Stimulated activated CD4-positive, alpha-beta T cell treated with anti-CD3 and anti-CD28 coated beads, TNF-alpha, amount 100 ng/mL, for 48 hours (primary cell): ENCODE measurements at places on chromosomes 11 and 22.

DNA sequence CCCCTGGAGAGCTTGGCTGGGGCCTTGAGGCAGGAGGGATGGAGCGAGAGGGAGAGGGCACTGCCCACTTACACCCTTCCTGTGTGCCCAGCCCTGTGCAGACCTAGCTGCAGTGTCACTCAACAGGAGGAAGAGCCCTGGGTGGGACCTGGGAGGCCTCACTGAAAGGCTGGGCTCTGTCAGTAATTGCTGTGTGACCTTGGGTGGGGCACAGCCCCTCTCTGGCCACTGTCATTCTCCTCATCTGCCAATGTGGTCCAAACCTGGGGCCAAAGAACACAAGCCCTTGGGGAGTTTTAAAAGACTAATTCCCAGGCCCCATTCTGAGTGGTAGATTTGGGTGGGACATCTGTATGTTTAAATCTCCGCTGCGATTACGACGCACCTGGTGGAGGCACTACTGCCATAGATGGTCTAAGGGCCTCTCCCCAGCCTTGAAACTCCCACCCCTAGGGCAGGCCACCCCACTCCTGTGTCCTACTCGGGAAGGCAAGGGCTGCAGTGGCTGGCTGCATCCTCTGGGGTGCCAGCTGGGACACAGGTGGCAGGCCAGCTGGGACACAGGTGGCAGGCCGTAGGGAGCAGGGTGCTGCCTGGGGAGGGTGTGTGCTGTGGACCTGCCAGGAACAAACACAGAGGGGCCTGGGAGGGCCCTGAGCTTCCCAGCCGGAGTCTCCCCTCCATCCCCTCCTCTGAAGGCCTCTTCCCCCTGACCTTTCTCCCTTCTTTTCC lies 12.3 kb upstream of the SOX10 start:
- DNase-seq = no peak

- no peak for DNase-seq
These were observed 308.7 kb downstream of the DCDC1 start for GRCh38 chr11:31060880-31061279.

GRCh38 chr11:72136684-72137262 lies 1.2 kb downstream of the FOLR3 start:
- DNase-seq = no peak

DNA sequence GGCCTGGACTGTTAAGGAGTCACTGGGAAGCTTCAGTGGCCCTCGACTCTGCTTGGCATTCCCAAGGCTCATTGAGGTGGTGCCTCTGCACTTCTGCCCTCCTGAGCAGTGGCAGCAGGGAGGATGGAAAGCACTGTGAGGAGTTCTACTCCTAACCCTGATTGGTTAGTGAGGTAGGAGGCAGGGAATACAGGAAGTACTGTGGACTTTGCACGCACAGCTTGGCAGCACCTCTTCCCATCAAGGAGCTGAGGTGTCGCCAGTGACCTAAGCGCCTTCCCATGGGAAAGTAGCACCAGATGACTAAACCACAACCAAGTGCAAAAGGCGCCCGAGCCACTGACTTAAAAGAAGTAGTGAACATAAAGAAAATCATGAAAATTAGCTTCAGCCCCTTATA lies 152.5 kb upstream of the CADM1 start:
- DNase-seq = no peak

DNA sequence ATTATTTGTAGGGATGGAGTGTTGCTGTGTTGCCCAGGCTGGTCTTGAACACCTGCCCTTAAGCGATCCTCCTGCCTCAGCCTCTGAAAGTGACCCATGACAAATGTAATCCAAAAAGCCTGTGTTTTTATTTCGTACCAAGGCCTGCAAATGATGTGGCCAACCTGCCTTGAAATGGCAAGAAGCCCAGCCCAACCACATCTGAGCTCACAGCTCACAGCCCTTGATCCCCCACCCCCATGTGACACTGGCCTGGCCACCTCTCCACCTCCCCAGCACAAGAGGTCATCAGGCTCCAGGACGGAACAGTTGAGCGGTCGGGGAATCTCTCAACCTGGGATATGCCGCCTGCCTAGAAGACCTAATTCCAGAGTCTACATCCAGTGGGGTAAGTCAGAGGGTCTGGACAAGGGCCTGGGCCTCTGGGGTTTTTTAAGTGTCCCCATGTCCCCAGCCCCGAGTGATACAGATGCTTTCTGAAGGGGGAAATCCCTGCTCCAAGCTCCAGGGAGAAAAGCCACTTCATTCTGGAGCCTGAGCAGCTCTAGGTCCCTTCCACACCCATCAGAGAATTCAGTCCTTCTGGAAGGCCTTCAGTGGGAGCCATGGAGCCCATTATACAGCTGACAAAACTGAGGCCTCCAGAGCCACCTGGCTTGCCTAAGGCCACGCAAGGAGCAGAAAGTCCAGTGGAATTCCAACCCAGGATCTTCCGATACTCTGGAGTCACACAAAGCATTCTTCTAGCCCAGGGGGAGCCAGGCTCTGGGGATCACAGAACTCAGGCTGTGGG lies 70.7 kb downstream of the MN1 start:
- DNase-seq = no peak

DNA sequence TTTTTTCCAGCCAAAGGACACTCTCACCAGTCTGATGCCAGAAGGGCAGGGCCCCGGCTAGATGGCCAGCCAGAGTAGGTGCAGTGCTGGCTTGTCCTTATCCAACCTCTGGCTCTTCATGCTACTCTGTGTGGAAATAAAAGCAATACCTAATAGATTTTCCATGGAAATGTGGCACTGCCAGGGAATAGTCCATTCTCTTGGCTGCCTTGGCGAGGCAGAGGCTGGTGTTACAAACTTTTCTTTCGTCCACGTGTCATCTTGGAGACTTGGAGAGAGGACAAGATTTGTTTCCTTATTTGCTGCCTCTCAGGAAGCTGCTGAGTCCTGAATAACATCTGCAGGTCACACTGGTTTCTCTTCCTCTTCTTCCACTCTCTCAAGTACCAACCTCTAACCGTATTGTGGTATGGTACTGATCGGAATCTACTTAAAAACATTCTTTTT lies 17.2 kb upstream of the C1QTNF4 start:
- no peak for DNase-seq

DNA sequence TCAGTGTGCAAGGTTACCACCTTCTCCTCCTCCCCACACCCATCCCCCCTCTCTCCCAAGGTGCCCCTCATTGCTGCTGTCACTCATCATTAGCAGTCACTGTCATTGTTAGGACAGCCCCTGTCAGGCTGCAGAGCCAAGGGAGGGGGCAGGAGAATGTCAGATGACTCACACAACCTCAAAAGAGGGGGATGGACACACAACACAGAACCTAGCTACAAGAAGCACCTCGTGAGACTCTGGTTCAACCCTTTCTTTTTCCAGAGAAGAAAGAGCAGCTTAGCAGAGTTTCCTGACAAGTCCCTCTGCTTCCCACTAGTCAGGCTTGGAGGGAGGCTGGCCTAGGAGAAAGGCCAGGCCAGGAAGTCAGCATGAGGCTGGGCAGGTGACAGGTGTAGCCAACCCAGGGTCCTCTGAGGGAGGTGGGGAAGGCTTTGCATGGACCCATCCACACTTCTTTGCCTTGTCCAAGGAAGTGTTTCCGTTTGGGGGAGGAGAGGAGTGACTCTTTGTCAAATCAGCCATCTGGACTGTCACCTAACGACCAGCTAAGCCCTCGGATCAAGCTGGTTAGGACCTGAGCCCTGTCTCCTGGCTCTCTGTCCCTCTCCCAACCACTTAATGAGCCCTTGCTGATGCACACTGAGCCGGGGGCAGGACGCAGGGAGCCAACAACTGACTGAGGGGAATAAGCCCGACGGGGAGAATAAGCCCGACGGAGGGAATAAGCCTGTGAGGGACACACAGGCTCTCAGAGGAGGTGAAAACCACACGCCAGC lies 18.3 kb downstream of the ADORA2A start:
- no peak for DNase-seq

GRCh38 chr22:19118329-19118880 lies 3.8 kb downstream of the DGCR2 start:
- no peak for DNase-seq

DNA sequence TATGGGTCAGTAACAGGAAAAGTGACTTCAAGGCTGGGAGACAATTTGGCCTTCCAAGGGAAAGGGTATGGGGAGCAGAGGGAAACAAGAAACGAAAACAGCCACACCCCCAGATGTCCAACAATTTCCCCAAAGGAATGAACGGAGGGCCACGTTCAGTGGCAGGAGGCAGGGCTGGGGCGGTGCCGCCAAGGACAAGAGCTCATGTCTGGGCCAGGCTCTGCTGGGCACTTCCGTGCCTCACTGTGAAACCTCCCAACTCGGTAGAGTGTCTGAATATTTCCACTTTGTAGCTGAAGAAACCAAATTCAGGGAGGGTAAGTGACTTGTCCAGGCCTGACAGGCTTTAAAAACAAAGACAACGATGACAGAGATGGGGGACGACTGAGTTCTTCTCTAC lies 11.9 kb downstream of the IFT27 start:
- DNase-seq = no peak

DNA sequence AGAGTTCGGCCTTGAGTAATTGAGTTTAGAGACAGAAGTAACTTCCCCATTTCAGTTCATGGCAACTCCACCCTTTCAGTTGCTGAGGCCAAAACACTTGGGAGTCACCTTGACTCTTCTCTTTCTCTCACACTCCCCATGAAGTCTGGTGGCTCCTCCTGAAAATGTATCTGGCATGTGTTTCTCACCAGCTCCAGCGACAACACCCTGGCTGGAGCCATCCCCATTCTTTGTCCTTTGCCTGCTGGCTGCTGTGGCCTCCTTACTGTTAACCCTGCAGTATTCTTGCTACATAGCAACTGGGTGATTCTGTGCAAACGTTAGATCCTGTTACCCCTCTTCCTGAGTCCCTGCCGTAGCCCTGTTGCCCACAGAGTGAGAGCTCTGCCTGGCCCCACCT lies 23.8 kb downstream of the SLC6A5 start:
- no peak for DNase-seq

GRCh38 chr22:32897400-32897799 lies 95.9 kb downstream of the TIMP3 start:
- no peak for DNase-seq

GRCh38 chr11:19829109-19829837 lies 116.6 kb downstream of the NAV2 start:
- no peak for DNase-seq

- no peak for DNase-seq
These were observed 1.9 kb downstream of the LRP4 start for GRCh38 chr11:46916286-46917108.

- no peak for DNase-seq
These were observed 111.7 kb downstream of the CD44 start for GRCh38 chr11:35250621-35251020.

- DNase-seq = no peak
These were observed 8.0 kb upstream of the CSRP3 start for GRCh38 chr11:19209617-19210370.

DNA sequence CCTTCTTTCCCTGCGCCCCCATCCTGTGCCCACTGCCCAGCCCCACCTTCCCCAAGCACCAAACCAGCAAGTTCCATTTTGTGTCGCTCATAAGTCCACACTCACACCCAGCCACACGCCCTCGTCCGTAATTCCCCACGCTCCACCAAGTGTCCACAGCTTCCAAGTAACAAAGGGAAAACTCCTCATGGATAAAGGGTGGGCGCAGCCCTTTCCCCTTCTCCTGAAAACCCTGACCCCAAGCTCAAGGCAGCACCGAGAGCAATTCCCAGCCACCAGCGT lies 458 bp downstream of the FXYD6 start:
- no peak for DNase-seq

GRCh38 chr22:43376765-43377547 lies 33.8 kb upstream of the SCUBE1 start:
- no peak for DNase-seq

DNA sequence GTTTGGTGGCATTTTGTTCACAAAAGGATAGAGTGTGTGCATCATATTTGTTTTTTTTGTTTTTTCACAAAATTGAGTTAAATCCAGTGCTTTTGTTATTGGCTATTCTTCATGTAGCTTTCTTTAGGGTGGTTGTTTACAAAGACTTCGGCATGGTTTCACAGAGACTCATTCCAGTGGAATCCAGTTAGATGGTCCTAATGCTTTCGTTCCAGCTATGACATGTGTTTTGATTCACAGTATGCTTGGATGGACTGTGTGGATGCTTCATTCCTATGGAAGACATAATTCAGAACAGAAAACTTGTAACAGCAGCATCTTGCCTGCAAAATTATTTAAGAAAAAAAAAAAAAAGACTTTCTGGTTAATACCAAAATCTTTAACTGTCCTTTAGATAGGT lies 97.9 kb downstream of the PDHX start:
- no peak for DNase-seq

DNA sequence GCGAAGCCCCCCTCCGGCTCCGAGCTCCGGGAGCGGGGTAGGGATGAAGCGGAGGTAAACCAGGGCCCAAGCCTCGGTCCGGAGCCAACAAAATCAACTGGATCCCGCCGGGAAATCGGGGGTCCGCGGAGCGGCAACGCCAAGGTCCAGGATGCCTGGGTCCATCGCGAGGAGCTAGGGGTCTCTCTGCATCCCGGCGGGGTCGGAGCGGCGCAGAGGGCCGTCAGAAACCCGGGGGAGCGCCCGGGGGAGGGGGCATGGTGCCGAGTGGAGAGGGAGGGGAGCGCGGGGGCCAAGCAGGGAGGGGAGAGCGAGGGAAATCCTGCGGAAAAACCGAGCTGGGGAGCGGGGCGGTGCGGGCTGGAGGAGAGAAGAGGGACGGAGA lies 51.8 kb downstream of the SLC22A12 start:
- no peak for DNase-seq

- no peak for DNase-seq
These were observed 1.4 kb upstream of the PIWIL3 start for GRCh38 chr22:24775769-24776492.

DNA sequence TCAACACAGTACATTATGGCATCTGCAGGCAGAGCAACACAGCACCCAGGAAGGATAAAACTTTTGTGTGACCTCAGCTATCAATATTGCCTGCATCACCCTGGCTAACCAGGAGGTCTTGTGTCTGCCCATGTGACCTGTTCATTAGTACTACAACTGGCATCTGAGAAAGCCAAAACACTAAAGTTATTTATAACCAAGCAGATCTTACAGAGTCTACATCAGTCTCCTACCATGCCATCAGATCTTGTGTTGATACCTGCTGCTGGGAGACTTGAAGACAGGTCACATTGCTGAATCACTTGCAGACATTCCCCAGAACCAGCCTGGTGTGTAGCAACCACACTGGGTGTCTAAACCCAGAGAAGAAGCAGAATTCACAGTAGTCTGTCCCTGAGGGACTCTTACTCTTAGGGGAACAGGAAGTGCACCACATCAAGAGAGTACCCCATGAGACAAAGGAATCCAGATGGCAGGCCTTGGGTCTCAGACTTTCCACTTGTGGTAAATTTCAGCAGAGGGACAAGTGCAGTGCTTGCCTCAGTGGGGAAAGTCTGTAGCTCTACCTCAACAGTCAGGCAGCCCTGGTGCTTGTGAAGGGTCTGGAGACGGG lies 7.0 kb downstream of the OR9G1 start:
- DNase-seq = no peak

DNA sequence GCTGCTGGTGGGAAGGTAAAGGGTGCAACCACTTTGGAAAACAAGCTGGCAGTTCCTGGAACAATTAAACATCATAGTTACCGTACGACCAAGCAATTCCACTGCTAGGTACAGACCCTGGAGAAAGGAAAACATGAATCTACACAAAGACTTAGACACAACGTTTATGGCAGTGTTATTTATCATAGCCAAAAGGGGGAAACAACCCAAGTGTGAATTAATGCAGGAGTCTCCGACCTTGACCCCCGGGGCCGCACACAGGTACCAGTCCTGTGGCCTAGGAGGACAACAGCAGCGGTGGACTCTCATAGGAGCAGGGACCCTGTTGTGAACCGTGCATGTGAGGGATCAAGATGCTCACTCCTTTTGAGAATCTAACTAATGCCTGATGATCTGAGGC lies 22.5 kb downstream of the PRDM10 start:
- no peak for DNase-seq

- DNase-seq = no peak
These were observed 73.3 kb downstream of the PRSS23 start for GRCh38 chr11:86873573-86874083.
